ENCODE measurements at places on chromosomes 12 and 14. TPM values are rescaled to one million over a fixed set of nuclear protein-coding genes. Genes with fewer than 3 reads are reported as not detected.

DNA sequence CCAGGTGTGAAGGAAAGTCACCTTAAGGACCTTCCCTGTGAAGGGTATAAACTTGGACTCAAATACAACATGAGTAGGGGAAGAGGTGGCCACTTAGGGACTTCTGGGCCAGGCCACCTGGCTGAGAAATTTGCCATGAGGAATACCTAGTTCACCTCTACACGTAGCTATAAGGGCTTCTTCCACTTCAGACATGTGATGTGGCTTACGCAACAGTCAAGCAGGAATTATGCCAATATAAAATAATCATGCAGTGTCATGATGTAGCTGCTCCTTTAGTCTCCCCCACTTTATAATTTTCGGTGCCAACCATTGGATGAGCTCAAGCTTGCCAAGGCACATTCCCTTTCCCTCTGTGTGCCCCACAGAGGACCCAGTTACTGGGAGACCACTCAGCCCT is 166.6 kb upstream of the BCL2L14 start:
- no peak for DNase-seq

GRCh38 chr12:83796531-83796930 is 1109.8 kb downstream of the TMTC2 start:
- DNase-seq = no peak

- peak; percentile 62 for DNase-seq
Observed at GRCh38 chr14:23327947-23328744, 6.9 kb downstream of the PABPN1 start.

DNA sequence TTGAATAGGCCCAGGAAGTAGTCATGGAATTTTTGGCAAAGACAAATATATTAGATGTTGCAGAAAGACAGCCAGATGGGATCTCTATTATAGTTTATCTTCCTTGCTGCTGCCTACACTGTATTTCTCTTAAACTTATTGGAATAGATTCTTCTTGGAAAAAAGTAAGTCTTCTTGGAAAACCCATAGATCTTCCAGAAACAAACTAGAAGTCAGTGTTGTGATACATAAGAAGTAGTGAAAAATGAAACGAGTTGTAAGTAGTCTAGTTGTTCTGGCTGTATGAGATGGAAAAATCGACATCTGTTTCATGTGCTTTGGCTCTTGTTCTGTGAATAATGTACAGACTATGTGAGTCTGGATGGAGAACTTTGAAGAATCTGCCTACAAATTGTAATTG is 29.0 kb downstream of the GLIPR1L2 start:
- no peak for DNase-seq

Gene PPP4R4
- 0.06 TPM for polyA plus RNA-seq

Data from naive thymus-derived CD4-positive, alpha-beta T cell (primary cell).